ENCODE measurements at places on chromosomes 11 and 22.

DNA sequence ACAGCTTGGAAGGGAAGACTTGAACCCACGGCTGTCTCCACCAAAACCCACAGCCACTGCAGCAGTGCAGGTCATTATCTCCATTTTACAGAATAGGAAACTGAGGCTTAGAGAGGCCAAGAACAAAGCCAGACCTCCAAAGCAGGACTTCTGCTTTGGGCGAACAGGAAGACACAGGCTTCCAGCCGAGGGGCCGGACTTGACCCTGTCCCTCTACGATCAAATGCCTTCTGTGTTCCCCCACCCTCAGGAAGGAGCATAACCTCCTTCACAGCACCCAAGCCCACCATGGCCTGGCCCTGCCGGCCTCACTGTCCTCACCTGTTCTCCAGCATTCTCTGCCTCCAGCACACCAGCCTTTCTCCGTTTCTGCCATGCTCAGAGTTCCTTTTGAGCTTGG lies 15.8 kb downstream of the IGLL1 start:
- no peak for DNase-seq

GRCh38 chr11:63821411-63821810 lies 8.2 kb downstream of the SPINDOC start:
- DNase-seq, result no peak

- DNase-seq, result peak; percentile 22
Observed at GRCh38 chr11:8959546-8960166, 4.6 kb downstream of the TMEM9B start.

DNA sequence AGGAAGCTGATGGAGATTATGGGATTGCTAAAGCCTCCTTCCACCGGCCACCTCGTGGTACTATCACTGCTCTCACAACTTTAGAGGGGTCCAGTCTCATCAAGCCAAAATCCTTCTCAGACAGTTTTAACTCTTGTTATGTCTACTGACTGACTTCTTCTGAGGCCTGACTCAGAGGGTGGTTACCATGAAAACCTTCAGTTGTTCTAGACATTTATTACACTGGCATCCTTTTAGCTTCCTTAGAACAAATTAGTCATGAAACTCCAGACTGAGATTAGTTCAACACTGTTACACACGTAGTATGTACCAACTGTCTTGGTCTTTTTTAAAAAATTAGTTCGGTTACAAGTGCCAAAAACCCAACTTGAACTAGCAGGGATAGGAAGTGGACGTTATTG lies 7.5 kb downstream of the DIXDC1 start:
- DNase-seq, result peak; percentile 47

DNA sequence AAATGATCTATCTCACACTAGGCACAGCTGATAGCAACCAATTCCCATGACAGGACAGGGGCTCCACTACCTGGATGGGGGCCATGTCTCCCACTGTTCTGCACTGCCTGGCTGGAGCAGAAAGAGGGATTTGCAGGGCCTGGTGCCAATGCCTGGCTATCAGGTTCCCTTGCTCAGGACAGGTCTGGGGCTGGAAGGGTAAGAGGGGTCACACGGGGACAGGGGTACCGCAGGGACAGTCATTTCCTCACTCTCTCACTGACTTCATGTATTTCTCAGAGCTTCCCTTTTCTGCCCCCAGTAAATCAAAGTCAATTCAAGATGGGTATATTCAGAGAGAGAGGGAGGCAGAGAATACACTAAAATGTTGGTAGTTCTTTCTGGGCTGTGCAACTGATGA lies 119.1 kb upstream of the CSNK2A3 start:
- DNase-seq, result no peak

GRCh38 chr11:68659158-68659921 lies 25.0 kb upstream of the GAL start:
- DNase-seq, result peak; percentile 84

GRCh38 chr22:33209930-33210784 lies 152.0 kb upstream of the SYN3 start:
- DNase-seq, result no peak

- no peak for DNase-seq
Observed at GRCh38 chr22:39362932-39363331, 13.1 kb downstream of the SYNGR1 start.

GRCh38 chr11:43067681-43068080 lies 244.1 kb upstream of the API5 start:
- no peak for DNase-seq

DNA sequence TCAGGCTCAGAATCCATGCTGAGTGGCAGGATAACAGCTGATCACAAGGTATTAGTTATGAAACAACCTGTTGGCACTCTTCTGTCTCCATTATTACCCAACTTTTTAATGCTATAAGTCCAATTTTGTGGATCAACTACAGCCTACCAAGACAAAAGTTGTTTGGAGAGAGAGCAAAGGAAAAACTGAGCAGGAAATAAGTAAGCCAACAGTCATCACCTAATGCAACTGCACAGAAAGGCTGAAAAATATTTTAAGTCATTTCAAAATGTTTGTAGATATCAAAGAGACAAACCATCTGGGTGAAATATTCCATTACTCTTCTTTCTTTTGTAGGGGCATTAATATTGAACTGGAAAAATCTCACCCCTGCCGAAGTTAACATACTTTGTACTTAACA lies 41.6 kb downstream of the FDX1 start:
- no peak for DNase-seq

DNA sequence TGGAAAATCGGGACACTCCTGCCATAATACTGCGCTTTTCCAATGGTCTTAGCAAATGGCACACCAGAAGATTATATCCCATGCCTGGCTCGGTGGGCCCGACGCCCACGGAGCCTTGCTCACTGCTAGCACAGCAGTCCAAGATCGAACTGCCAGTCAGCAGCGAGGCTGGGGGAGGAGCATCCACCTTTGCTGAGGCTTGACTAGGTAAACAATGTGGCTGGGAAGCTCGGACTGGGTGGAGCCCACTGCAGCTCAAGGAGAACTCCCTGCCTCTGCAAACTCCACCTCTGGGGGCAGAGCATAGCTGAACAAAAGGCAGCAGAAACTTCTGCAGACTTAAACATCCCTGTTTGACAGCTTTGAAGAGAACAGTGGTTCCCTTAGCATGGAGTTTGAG lies 15.6 kb downstream of the PTH start:
- DNase-seq, result no peak

- DNase-seq, result peak; percentile 79
Observed at GRCh38 chr11:104772806-104773241, 125.4 kb downstream of the CASP12 start.

DNA sequence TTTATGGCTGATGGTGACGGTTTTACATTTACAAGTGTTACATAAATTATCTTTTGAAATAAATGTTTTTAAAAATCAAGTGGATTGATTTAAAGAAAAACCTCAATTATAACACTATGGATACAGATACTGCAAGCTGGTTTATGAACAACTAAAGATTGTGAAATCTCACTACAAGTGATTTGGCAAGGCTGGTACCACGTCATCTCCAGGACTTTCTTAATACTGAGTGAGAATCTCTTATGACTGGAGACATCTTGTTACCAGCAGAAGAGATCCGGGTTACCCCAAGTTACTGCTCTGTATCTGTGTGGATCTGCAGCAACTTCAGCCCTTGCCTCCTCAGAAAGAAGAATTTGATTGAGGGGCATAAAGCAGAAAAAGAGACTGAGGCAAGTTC lies 452.9 kb downstream of the MN1 start:
- DNase-seq, result no peak

DNA sequence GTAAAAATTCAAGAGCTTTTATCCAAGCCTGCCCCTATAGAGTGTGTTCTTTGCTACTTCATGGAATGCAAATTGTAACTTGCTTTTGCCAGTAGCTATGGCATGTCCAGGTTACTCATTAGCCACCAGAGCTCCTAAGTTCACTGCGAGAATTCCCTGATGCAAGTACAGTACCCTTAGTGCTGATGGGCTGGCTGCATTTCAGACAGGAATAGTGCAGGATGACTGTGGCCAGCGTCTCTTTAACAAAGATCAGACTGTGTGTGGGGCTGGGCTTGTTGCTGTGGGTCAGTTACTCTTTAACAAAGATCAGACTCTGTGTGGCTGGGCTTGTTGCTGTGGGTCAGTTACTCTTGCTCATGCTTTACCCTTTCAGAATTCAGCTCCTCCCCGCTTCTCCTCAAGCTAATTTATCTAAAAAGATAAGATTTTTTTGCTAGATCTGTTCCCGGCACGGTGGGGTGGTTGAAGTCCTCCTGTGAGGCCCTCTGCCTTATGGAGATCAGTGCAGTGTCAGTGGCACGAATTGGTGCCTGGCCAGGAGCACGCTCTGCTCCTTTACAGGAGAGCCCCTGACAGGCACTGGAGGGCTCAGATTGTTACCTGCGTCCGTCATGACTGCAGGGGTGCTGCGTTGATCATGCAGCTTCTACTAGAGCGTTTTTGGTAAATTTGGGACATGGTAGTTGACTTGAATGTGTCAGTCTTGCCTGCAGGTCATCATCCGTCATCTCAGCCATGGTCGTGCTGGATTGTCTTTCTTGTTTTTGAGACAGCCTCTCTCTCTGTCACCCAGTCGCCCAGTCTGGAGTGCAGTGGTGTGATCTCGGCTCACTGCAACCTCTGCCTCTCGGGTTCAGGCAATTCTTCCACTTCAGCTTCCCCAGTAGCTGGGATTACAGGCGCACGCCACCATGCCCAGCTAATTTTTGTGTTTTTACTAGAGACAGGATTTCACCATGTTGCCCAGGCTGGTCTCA lies 27.0 kb downstream of the AP2A2 start:
- DNase-seq, result no peak

- no peak for DNase-seq
Observed at GRCh38 chr11:131372234-131372962, 2.0 kb downstream of the NTM start.

- no peak for DNase-seq
Observed at GRCh38 chr11:114156131-114156581, 96.6 kb downstream of the ZBTB16 start.

DNA sequence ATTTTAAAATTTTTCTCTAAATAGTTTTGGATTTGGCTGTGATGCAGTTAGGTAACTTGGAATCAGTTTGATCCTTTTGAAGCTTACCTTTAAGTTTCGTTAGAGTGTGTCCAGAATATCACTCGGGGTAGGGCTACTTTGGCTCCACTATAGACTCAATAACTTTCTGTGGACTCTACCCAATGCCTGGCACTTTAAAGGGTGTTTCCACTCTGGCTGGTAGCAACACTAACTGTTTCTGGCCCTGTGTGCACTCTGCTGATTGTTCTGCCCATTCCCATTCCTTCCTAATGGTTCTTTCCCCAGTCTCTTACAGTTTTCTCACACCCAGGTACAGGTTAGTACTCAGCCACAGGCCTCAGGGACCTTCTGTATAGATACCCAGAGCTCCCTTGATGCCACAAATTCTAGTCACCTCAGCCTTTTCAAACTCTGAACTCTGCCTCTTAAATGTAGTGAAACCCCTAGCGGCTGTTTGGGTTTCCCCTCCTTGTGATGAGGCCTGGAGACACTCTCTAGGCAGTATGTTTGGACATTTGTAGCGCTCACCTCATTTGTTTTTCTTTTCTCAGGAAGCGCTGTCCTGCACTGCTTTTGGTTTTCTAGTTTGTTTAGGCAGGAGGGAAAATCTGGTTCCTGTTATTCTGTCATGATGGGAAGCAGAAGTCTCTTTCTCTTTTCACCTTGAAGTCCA lies 16.8 kb downstream of the CUL5 start:
- no peak for DNase-seq

- DNase-seq, result no peak
Observed at GRCh38 chr11:96002339-96002738, 78.4 kb upstream of the MTMR2 start.

- no peak for DNase-seq
Observed at GRCh38 chr11:12453243-12453642, 75.9 kb downstream of the PARVA start.

DNA sequence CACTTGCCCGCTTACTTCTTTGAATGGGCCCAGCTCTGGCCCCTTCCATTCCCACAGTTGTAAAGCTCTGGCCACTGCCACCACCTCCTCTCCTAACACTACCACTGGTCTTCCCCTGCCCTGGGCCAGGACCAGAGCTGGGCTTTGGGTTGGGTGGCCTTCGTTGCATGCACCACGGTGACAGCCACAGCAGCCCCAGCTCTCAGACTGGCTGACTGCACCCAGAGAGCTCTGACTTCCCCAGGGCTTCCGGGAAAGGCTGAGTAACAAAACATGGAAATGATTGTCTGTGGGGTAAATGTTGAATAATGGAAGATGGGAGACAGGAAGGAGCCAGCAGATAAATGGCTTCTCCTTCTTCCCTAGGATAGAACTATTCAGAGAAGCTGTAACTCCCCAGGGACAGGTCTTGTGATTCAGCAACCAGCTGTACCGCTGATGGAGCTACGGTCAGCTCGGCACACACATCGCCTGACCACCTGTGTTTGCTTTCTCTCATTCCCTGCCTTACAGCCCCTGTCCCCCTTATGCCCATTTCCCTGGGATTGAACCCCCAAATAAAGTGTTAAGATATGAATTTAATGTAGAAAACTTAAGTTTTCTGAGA lies 27.6 kb downstream of the SCN4B start:
- no peak for DNase-seq

- no peak for DNase-seq
Observed at GRCh38 chr11:16278979-16279378, 77.4 kb downstream of the SOX6 start.

DNA sequence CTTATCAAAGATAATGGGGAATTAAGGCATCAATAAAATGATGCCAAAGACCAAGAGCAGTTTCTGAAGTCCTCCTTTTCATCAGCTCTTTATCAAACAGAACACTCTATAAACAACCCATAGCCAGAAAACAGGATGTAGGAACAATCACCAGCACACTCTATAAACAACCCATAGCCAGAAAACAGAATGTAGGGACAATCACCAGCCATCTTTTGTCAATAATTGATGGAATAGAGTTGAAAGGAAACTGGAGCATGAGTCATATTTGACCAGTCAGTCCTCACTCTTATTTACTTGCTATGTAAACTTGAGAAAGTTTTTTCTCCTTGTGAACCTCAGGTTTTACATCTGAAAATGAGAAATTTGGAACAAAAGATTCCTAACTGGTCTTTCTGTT lies 10.0 kb downstream of the MS4A2 start:
- DNase-seq, result no peak

DNA sequence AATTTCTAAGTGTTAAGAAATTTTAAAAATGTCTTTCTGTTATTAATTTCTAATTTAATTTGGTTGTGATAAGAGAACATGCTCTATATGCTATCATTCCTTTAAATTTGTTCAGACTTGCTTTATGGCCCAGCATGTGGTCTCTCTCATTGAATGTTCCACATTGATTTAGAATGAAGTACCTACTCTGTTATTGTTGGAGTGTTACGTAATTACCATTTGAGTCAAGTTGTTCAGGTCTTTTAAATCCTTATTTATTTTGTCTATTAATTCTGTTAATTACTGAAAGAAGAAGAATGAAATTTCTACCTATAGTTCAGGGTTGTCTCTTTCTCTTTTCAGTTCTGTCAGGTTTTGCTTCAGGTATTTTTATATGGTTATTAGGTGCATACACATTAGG lies 57.0 kb downstream of the PRMT3 start:
- DNase-seq, result no peak

GRCh38 chr11:62501432-62501891 lies 45.1 kb downstream of the AHNAK start:
- no peak for DNase-seq

DNA sequence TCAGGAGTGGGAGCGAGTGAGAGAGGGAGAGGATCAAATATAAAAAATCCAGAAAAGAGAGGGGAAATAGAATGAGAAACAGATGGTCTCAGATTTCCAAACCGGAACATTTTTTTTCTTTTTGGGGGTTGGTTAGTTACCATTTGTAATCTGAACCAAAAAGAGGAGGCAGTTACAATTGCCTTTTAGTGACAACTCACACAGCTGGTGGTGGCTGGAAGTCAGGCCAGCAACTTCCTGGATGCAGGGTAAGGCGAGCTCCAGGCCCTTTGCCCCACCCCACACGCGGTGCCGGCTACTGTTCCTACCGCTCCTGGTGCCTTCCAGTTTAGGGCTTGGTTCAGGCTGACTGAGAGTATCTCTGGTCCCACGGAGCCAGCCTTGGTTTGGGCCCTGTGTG lies 21.0 kb upstream of the UBASH3B start:
- DNase-seq, result no peak

Measured in BJ (cell line).